Stimulated activated CD8-positive, alpha-beta memory T cell treated with anti-CD3 and anti-CD28 coated beads, Interleukin-7, amount 100 ng/mL, for 1 hour (primary cell): ENCODE measurements at places on chromosomes 5 and 9.

DNA sequence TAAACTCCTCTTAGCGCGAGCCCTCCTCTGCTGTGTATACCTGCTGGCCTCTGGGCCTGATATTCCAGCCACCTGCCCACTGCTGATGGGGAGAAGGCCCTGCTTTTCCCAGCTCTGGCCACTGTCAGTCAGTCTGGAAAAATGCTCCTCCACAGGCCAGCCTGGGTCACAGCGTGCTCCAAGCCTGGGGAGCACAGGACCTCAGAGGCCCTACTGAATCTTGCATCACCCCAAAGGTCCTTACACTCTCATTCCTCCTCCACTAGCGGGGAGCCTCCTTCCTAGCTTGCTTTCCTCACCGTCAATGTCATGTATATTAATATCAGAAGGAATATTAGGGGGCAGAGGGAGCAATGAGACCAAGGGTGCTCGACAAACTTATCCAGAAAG lies 73.7 kb downstream of the SHB start:
- no peak for DNase-seq

GRCh38 chr9:68555437-68556150 lies 14.9 kb upstream of the TMEM252 start:
- DNase-seq: no peak

- DNase-seq: no peak
Observed at GRCh38 chr5:131147258-131147657, 17.8 kb downstream of the HINT1 start.

DNA sequence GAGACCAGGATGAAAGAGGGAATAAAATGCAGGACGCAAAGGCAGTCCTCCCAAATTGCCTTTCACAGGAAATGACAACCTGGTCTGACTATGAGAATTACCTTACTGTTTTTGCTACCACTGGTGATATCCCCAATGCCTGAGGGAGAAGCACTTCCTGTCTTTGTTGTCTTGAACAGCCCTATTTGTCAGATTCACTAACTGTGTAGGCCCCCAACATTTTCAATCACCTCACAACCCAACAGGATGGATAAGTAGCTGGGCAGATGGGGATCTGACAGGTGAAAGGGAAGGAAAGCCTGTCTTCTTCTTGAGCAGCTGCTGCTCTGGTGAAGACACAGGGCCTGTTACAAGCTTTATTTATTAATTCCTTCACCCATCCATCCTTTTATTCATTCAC lies 9.7 kb downstream of the ESM1 start:
- DNase-seq: no peak

GRCh38 chr9:111094433-111094924 lies 56.2 kb upstream of the LPAR1 start:
- no peak for DNase-seq

DNA sequence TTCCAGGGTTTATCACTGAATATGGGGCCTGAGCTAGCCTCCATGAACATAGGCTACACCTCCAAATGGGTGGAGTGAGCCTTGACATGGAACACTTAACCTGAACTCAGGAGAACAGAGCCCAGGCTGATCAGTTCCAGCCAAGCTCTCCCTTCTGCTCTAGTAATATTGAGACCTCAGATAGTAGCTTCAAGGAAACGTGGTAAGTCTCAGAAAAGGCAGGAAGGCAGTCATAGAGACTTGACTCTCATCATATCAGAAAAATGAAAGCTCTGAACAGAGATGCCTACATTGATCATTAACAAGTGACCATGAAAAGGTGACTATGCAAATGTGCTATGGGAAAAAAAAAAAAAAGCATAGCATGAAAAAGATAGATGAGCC lies 40.5 kb upstream of the MYO10 start:
- no peak for DNase-seq

GRCh38 chr9:22141908-22142307 lies 132.8 kb upstream of the CDKN2B start:
- DNase-seq: no peak

- no peak for DNase-seq
Observed at GRCh38 chr9:6449645-6450044, 36.6 kb downstream of the UHRF2 start.
